ENCODE measurements at places on chromosomes 1 and 21.

DNA sequence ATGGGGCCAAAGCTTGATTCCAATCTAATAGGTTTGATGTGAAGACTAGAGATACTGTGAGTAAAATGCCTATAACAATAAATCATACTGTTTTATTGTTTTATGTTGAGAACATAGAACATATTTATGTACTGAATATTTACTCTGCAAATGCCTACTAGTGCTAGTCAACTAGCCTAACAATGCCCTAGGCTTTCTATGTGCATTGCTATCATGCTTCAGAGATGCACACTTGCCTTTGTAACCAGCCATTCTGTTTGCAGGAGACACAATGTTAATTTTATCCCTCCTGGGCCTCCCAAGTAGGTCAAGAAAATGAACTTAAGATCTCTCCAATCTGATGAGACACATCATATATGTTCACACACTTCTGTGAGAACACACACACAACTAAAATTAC lies 530.8 kb upstream of the BEND5 start:
- H3K27ac ChIP-seq: no peak overlapping the region
- no peak for DNase-seq
- no peak overlapping the region for H3K4me3 ChIP-seq
- H3K4me1 ChIP-seq: no peaks in the 10 kb centered on the region

DNA sequence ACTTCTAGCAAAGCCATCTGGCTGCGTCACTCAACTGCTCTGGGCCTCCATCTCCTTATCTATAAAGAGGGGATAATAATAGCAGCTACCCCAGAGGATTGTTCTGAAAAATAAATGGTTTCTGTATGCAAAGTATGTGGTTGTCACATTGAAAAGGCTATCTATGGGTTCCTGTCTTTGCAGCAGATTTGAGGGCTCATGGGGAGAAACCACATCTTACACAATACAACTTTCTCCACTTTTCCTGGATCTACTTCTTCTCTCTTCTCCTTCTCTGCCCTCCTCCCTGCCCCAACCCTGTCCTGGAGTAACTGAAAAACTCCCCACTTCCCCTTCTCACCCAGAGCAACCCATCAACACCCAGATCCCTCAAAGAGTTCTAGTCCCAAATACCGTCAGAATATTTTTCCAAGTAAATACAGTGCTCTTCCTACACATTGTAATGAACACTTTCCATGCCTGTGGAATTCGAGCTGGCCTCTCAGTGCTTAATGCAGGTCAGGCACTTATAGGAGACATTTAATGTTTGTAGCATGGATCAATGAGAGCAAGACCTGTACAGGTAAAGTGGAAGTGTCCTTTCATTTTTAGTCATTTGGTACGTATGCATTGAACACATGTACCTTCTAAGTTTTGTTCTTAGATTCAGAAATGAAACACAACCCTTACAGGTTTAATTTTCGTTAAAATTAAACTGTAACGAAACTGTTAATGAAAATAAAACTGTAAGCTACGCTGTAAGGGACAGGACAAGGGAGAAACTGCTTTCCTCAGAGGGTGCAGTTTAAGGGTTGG lies 131.9 kb downstream of the AK5 start:
- H3K4me1 ChIP-seq: no peaks in the 10 kb centered on the region
- H3K36me3 ChIP-seq: no peaks in the 10 kb centered on the region
- no peak overlapping the region for H3K4me3 ChIP-seq
- DNase-seq: no peak

DNA sequence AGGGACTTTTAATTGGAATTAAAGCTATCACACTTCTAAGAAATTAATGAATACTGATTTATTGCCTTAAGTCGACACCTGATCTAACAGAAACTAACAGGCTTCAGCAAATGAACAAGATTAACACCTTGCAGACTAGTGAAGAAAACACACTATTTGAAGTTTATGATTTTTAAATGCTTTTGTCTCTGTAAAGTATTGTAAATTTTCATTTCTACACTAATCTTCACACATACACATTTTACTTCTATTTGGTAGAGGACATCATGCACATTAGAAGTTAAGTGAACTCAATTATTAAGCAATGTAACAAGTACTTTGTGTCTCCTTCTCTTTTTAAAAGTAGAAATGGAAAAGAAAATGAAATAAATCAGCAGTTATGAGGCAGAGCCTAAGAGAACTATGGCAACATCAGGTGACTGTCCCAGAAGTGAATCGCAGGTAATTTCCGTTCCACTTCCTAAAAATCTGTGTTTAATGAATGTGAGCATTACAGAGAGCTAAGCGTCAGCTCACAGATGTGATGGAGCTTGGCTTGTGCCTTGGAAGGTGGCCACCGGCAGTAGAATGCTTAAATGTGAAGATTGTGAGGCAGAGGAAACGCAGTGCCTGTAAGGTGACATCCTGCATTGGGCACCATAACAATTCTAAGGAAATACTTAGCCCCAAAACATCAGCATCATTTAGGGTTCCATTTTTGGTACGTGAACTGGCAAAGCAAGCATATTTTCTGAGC lies 1.2 kb downstream of the PRMT2 start:
- no peaks in the 10 kb centered on the region for H3K27me3 ChIP-seq
- H3K4me3 ChIP-seq: peak overlapping the region; percentile 82
- DNase-seq: no peak
- H3K36me3 ChIP-seq: peaks cover 13% of the 10 kb centered on the region

- DNase-seq: no peak
- H3K4me1 ChIP-seq: peaks cover 13% of the 10 kb centered on the region
- no peak overlapping the region for H3K27ac ChIP-seq
Observed at GRCh38 chr1:58466630-58467241, 79.8 kb downstream of the OMA1 start.

GRCh38 chr1:191290441-191290840 lies 812.8 kb upstream of the BRINP3 start:
- H3K4me1 ChIP-seq: no peaks in the 10 kb centered on the region
- no peaks in the 10 kb centered on the region for H3K36me3 ChIP-seq
- DNase-seq: peak; percentile 17
- no peak overlapping the region for H3K27ac ChIP-seq
- no peaks in the 10 kb centered on the region for H3K27me3 ChIP-seq

GRCh38 chr1:172135076-172135672 lies 285.3 kb upstream of the C1orf105 start:
- no peak overlapping the region for H3K4me3 ChIP-seq
- H3K36me3 ChIP-seq: peaks cover 3% of the 10 kb centered on the region

DNA sequence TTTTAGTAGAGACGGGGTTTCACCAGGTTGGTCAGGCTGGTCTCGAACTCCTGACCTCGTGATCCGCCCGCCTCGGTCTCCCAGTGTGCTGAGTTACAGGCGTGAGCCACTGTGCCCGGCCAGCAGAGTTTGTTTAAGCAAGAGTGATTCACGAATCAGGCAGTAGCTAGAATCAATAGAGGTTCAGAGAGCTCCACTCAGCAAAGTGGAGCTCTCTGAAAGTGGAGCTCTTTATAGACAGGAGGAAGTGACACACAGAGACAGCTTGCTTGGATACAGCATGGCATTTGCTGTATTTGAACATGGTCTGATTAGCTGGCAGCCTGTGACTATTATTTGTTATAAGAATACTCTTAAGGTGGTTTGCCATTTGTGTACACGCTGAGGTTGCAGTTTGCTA lies 27.1 kb upstream of the CD34 start:
- H3K4me3 ChIP-seq: no peak overlapping the region
- DNase-seq: no peak
- H3K27me3 ChIP-seq: no peaks in the 10 kb centered on the region
- peaks cover 2% of the 10 kb centered on the region for H3K4me1 ChIP-seq
- no peak overlapping the region for H3K27ac ChIP-seq
